ENCODE measurements at places on chromosomes 2 and 18.

- DNase-seq, result no peak
Measured at GRCh38 chr18:40179729-40180461, 1775.1 kb upstream of the PIK3C3 start.

GRCh38 chr2:112579241-112579640 lies 5.2 kb upstream of the CHCHD5 start:
- no peak for DNase-seq

GRCh38 chr18:74679679-74680076 lies 82.0 kb downstream of the ZNF407 start:
- no peak for DNase-seq

DNA sequence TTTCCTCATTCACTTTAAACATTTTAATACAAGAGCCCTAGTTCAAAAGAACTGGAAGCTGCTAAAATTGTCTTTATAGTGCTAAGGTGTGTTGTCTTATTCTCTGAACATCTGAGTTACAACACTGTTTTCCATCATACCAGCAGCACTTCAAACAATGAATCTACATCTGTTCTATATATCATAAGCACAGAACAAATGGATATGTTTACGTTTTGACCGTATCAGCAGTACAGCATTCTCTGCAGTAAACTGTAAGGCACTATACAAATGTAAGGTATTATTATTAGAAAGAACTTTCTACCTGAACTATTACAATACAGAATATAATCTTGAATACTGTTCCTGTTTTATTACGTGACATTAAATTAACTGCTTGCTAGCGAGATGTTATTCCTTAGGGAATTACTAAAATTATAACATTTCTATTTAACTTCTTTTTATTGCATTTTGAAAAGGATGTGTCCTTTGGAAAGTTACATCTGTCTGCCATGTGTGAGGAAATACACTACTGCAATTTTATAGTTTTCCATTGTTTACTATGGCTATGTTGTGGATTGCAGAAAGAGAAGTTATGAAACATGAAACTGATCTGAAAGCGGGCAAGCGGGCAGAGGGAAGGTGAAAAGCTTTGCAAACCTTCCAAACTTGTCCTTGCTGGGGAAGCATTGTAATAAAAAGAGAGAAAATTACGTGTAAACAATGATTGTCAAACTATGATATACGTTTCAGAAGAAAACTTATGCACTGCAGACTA lies 13.7 kb downstream of the NCKAP1 start:
- DNase-seq, result peak; percentile 2

GRCh38 chr2:219252084-219252483 lies 959 bp upstream of the TUBA4B start:
- no peak for DNase-seq

- DNase-seq, result no peak
Measured at GRCh38 chr18:22585333-22585732, 167.6 kb upstream of the CTAGE1 start.

GRCh38 chr18:23883277-23883790 lies 131.2 kb upstream of the TTC39C start:
- DNase-seq, result peak; percentile 98

- DNase-seq, result no peak
Measured at GRCh38 chr18:27715751-27716150, 461.2 kb downstream of the CDH2 start.

- peak; percentile 83 for DNase-seq
Measured at GRCh38 chr2:74958274-74959105, at the start of gene POLE4. Gene POLE4, plus strand, starts transcription at chr2:74958643. Its CDS starts 37 bp downstream, at chr2:74958680.

DNA sequence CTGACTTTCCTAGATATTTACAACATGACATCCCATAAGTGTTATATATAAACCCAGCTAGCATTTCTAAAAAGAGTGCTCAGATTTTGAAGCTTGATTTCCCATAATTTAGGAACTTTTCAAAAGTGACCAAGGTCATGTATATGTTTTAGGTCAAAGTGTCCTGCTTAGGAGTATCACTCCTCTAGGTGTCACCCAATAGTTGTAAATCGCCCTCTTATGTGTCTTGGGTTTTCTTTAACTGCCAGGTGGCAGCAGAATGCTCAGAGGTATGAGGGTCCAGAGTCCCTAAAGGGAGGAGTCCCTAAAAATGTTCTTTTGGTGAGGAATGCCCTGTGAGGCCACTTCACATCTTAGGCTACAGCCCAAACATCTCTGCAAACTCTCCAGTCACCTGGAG lies 358.3 kb downstream of the CELF4 start:
- DNase-seq, result peak; percentile 23

DNA sequence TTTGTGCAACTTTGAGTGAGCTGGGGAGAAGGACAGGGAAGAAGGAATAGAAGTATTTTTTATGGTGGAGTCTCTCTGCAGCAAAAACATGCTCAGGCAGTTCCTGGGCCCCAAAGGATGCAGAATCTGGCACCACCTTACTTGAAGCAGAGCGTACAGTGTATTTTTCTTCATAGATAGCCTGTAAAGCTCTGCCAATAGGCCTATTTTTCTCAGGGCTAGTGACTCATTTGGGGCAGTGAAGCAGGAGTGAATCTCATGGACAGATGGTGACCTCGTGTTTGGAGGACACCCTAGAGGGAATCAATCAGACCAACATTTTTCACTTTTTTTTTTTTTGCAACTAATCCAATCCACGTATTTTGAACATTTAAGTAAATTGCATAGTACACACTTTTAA lies 268.1 kb upstream of the CXCR4 start:
- peak; percentile 49 for DNase-seq

DNA sequence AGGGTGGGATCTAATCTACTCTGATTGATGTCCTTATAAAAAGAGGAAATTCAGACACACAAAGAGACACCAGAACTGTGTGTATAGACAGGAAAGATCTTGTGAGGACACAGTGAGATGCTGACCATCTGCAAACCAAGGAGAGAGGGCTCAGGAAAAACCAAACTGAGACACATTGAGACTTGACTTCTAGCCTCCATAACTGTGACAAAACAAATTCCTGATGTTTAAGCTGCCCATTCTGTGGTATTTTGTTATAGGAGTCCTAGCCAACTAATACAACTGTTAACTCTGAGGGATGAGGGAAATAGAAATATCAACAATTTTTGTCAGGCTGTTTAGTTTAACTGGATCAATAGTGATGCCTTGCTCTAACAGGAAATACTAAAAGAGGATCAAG lies 93.4 kb upstream of the COL3A1 start:
- DNase-seq, result no peak

DNA sequence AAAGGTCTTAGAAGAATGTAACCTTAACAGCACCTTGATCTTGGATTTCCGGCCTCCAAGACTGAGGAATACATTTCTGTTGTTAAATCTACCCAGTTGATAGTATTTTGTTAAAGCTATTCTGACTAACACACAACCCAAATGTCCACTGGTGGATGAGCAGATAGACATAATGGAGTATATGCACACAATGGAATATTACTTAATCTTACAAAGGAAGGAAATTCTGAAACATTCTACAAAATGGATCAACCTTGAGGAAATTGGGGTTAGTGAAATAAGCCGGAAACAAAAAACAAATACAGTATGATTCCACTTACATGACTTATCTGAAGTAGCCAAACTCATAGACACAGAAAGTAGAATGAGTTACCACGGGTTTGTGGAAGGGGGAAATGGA lies 168.7 kb downstream of the ZNF804A start:
- DNase-seq, result no peak

GRCh38 chr18:63202828-63203227 lies 116.7 kb downstream of the BCL2 start:
- DNase-seq, result no peak

DNA sequence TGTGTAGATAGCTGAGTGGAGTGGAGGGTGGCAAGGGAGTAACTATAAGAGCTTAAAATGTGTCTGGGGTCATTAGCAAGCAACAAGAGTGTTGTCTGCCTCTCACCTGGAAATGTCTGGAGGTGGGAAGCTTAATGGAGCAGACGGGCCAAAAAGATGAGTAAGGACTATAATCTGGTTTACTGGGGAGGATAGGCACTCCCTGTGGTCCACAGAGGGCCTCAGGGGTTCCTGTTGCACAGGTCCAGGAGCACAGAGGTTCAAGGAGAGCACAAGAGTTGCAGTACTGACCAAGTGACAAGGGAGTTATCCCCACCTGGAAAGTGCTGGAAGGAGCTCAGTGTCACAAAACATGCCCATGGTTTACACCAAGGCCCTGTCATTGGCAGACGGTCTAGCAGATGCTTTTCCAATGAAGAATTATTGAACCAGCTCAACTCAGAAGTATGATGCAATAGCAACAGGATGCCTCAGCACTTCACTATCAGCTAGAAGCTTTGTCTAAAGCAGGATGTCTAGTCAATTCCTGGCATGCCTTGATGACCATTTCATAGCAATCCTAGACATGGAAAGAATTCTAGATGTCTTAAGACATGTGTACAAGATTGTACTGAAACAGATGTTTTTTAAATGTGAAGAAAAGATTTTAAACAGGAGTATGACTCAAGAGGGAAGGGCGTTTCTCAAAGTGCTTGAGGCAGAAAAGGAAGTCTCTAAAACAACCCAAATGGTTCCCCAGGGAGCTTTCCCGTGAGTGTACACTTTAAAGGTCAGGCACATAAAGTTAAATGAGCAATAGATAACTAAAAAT lies 62.9 kb upstream of the SERPINE2 start:
- DNase-seq, result peak; percentile 4

DNA sequence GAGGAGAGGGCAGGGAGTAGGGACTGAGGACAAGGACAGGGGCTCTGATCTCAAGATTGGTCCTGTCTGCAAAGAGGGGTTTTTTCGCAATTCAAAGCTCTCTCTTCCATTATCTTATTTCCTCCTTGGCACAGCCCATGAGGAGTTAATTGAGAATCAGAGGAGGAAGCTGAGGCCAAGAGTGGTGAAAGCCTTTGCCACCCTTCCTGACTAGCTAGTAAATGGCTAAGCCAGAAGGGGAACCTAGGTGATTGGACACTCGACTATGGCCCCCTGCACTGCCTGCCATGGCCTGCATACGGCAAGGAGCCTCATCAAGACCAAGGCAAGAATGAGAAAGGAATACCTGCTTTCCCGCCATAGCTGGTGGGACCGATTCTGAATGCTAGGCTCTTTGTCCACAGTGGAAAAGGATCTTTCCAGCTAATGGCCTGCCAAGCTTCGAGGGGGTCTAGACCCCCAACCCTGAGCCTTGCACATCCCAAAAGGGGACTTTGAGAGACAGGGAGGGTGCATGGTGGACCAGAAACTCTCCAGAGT lies 237.9 kb downstream of the HAUS1 start:
- no peak for DNase-seq

GRCh38 chr2:54594048-54594447 lies 129.4 kb upstream of the EML6 start:
- no peak for DNase-seq

DNA sequence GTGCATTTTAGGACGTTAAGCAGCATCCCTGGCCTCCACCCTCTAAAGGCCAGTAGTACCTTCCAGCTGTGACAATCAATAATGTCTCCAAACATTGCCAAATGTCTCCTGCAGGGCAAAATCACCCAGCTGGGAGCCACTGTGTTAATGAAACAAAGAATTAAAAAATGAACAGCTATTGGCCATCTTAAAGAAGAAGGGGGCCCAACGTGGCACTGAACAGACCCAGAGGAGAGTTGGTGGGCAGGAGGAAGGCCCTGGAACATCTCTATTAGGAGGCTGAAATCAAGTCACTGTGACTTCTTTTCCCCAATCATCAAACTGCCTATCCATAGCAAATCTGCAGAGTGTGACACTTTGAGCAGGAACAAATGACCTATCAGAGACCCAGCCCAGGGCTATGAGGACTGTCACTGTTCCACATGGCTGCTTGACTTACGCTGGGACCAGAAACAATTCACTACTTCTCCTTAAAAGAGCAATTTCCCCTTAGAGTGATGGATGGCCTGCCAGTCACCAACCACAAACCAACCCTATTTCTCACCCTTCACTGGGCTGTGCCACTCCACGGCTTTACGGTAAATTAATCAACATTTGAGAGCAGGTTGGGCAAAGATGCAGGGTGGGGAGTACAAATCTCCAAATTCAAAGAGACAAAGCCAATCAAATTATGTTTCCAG lies 35.2 kb upstream of the TEX51 start:
- DNase-seq, result no peak

DNA sequence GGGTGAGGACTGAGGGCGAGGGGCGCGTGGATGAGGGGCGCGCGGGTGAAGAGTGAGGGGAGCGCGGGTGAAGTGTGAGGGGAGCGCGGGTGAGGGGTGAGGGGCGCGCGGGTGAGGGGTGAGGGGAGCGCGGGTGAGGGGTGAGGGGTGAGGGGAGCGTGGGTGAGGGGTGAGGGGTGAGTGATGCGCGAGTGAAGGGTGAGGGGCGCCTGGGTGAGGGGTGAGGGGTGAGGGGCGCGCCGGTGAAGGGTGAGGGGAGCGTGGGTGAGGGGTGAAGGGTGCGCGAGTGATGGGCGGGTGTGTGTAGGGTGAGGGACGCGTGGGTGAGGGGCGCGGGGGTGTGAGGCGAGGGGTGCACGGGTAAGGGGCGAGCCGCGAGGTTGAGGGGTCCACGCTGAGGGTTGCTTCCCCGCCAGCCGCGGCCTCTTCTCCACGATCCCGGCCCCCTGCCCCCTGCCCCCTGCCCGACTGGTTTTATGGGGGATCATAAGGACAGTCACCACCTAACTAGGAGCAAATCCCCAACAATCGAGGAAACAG lies 1.1 kb upstream of the SLC66A2 start:
- no peak for DNase-seq

GRCh38 chr2:238652771-238653157 lies 195.1 kb upstream of the TWIST2 start:
- DNase-seq, result no peak

DNA sequence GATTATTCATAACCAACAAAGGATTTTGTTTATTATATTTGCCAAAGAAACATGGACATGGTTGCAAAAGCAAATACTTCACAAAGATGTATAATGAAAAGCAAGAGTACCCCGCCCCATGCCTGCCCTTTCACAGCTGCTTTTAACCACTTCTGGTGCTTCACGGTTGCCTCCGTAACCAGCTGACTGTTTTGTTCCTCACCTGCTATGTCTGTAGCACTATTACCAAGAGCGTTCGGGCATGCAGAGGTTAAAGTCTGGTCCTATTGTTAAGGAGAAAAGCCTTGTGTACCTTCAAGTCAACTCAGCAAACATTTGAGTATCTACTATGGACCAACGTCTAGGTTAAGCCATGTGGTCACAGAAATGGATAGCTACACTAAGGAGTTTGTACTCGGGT lies 115.2 kb upstream of the FOSL2 start:
- peak; percentile 48 for DNase-seq

GRCh38 chr2:236113425-236113824 lies 54.8 kb downstream of the GBX2 start:
- DNase-seq, result no peak
